ENCODE measurements at places on chromosomes 1 and 21.
A peak's percentile ranks its signal among the peaks of the same experiment; 100 is the strongest.

DNA sequence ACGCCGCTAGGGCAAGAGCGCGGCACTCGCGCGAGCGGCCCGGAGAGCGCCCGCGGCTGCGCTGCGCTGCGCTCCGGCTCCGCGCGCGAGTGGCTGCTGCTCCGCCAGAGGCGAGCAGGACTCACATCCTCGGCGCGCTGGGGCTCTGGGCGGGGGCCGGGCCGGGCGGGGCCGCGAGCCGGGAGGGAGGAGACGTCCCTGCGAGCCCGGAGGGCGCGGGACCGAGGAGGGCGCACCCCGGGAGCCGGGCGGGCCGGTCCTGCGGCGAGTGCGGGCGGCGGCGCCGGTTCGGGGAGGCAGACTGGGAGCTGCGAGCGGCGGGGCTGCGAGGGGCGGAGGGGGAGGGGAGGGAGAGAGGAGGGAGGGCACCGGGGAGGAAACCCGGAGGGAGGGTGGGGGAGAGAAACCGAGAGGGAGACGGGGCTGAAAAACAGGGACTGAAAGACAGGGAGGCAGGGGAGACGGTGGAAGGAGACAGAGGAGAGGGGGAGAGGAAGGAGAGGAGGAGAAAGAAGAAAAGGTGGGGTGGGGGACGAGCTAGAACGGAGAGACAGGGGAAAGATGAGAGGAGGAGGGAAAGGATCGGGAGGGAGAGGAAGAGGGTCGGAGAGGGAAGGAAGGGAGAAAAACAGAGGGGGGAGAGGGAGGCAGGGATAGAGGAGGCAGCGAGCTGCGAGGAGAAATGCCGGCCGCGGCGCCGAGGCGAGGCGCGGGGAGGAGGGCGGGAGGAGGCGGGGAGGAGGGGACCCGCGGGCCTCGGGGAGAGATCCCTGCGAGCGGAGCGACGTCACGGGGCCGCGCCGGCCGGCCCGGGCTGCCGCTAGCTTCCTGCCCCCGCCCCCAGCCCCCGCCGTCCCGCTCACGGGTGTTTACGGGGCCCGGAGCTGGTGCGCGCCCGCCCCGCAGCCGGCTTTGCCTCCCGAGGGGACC lies at the start of gene CAMK2N1:
Gene CAMK2N1, minus strand, starts transcription at position 684 of the 930 bp plus-strand sequence. CDS start 831 bp downstream, outside the sequence.
- peak; percentile 64 for DNase-seq

DNA sequence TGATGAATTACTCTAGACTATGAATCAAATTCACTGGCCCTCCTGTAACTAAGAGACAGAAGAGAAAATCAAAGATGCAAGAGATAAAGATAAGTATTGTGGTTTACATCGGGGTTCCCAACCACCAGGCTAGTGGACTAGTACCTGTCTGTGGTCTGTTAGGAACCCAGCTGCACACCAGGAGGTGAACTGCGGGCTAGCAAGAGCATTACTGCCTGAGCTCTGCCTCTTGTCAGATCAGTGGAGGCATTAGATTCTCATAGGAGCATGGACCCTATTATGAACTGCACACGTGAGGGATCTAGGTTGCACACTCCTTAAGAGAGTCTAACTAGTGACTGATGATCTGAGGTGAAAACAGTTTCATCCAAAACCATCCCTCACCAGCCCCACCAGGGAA lies 58.9 kb upstream of the DUSP10 start:
- DNase-seq = no peak

- DNase-seq = no peak
These were observed 56.7 kb upstream of the PALMD start for GRCh38 chr1:99589186-99589636.

DNA sequence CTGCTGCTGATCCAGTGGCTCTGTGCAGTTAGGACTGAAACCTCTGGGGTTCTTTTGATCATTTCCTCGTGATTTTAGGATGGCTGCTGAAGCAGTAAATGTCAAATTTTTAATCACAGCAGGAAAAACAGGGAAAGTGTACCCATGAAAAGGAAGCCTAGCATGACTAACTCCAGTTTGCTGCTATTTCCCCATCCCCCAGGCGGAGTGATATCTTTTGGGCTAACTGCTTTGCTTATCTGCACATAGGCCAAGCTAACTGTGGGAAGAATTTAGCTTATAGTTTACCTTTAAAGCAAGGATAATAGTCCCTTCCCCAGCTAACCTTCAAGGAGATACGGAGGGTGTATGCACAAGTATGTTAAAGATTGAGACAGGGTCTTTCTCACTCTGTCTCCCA lies 149.8 kb upstream of the TNR start:
- DNase-seq = no peak

All from fibroblast of skin of scalp (primary cell).